Suprapubic skin (tissue), 4 donors: ENCODE measurements at places on chromosomes 3 and 15. TPM values are rescaled to one million over a fixed set of nuclear protein-coding genes. Genes with fewer than 3 reads are reported as not detected.

PRSS50 gene
- not detected for total RNA-seq

DNA sequence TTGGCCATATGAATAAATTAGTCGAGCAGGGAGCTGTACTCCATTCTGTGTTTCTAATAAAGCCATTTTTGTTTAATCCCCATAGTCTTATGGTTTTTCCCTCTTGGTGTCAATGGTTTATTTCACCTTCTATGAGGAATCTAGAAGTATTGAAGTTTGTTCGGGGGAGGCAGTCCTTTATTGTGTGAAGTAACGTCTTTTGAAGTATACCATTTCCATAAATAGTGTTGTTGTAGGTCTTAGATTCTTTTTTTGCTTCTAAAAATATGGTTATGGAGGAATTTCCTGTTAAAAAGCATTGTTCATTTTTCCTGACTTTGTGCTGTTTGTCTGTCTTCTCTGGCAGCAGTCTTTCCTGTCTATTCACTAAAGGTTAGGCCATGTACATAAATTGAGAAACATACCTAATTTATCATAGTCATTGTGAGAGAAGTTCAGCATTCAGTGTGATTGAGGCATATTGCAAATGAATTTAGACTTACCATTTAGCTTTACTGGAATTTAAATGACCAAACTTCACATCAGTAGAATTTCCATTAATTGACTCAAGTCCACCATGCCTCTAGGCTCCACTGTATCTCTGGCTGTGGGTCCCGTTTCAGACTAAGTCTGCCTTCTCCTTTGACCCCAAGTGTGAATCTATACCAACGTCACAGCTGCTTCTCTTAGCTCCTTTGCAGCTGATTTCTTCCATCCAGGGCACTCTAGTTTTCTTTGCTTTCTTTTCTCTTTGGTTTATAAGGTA lies 37.3 kb downstream of the YEATS2 start:
- no peak for DNase-seq
- no peak overlapping the region for H3K27ac ChIP-seq
- no peaks in the 10 kb centered on the region for H3K4me1 ChIP-seq
- peaks cover 52% of the 10 kb centered on the region for H3K36me3 ChIP-seq

DNA sequence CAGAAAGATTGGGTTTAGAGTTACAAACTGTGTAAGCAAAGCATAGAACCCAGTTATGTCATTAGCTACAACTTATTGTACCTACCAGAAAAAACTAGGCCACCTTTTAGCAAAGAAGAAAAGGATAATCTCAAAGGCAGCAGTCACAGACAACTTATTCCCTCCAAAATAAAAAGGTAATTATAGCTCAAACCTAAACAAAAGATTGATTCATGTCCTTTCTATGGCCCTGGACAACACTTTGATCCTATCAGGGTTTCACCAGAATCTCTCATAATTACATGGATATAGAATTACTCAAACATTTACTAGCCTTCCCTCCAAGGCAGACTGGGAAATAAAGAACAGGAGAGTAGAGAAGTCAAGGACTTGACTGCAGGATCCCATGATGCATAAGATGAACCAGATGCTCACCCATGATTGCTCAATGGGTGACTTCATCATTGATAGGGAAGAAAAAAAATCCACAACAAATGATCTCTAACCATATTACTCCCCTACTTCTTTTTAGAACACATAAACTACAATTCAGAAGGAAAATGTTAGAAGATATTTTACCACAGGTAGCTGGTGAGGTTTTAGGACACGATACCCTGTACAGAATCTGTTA lies 17.4 kb downstream of the DET1 start:
- no peak overlapping the region for H3K27ac ChIP-seq
- peaks cover 36% of the 10 kb centered on the region for H3K36me3 ChIP-seq
- no peaks in the 10 kb centered on the region for H3K27me3 ChIP-seq
- no peaks in the 10 kb centered on the region for H3K4me1 ChIP-seq

GRCh38 chr3:149494022-149494758 lies 19.7 kb downstream of the TM4SF4 start:
- H3K27ac ChIP-seq, result no peak overlapping the region
- H3K4me3 ChIP-seq, result no peak overlapping the region
- no peaks in the 10 kb centered on the region for H3K27me3 ChIP-seq
- no peaks in the 10 kb centered on the region for H3K36me3 ChIP-seq

- no peaks in the 10 kb centered on the region for H3K36me3 ChIP-seq
- no peaks in the 10 kb centered on the region for H3K4me1 ChIP-seq
- H3K4me3 ChIP-seq, result no peak overlapping the region
- no peaks in the 10 kb centered on the region for H3K27me3 ChIP-seq
- H3K27ac ChIP-seq, result no peak overlapping the region
Measured at GRCh38 chr3:53749448-53749847, 96.8 kb downstream of the CHDH start.

GRCh38 chr15:67917636-67918035 lies 77.8 kb upstream of the RNU6-1 start:
- H3K27ac ChIP-seq, result no peak overlapping the region
- H3K36me3 ChIP-seq, result no peaks in the 10 kb centered on the region
- H3K27me3 ChIP-seq, result no peaks in the 10 kb centered on the region
- DNase-seq, result no peak

CHRM5 gene
- total RNA-seq, result not detected
